ENCODE measurements at places on chromosomes 5 and 9.

GRCh38 chr5:123512611-123513461, 859 bp downstream of the CSNK1G3 start:
- peak; percentile 26 for DNase-seq

DNA sequence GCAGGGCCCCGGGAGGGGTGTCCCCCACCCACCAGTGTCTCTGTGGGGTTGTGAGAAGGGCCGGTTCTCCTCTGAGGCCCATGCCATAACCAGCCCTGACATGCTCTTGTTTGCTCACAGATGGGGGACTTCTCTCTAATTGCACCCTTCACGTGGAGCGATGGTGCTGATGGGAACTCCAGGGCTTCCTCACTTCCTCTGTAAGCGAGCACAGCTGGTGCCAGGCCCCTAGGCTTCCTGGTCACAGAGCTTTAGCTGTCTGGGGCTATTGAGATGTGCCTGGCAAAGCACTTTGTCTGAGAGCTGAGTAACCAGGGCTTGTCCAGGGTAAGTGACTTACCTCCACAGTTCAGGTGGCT, 36.4 kb downstream of the PHF2 start:
- DNase-seq: no peak

- DNase-seq: no peak
Observed at GRCh38 chr5:134132372-134133187, 18.1 kb downstream of the TCF7 start.

DNA sequence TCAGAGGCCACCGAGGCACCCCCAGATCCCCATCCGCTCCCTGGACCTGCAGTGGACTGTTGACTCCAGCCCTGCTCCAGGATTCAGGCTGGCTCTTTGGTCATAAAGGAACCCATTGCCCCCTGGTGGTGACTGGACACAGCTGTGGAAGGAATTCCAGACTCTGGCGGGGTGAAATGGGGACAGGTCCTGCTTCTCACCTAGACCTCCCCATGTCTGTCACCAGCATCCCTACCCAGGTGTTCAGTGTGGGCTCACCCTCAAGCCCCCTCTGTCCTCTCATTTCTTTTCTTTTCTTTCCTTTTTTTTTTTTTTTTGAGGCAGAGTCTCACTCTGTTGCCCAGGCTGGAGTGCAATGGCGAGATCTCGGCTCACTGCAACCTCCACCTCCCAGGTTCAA, 25.5 kb upstream of the STXBP1 start:
- peak; percentile 78 for DNase-seq

GRCh38 chr9:106913276-106913675, 50.3 kb downstream of the ZNF462 start:
- DNase-seq: no peak

DNA sequence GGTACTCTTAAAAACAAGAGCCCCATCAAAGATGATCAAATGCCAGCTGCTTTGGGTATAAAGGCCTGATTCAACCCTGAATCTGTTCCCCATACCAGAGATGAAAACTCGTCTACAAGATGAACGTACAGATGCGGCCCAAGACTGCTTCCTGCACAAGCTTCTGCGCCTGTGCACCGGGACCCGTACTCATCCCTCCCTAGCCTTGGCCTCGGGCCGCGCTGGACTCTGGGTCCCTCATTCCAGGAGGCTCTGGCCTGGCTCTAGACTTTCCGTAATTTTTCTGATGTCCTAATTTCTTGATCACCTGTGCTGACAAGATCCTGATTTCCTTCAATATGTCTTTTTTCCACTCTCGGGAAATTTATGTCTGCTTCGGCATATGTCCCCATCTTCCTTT, 612.3 kb downstream of the BNC2 start:
- DNase-seq: no peak

GRCh38 chr5:83251849-83252248, 174.5 kb downstream of the XRCC4 start:
- DNase-seq: no peak

DNA sequence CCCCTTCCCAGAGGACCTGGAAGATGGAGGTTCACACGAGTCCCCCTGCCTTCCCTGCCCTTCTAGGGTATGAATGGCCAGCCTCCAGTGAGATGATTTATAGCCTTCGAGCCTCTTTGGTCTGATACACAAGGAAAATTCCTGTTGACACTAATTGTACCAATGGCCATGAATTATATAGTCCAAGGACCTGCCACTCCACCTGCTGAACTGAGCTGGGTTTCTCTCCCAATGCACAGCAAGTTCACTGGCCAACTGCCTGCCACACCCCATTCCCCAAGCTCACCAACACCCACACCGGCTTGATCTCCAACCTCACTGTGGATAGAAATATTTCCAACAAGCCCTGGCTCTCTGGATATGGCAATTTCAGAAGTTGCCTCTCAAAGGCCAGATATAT, 9.3 kb upstream of the ADRA1B start:
- no peak for DNase-seq

- peak; percentile 33 for DNase-seq
Observed at GRCh38 chr9:91163773-91164471, 197.8 kb downstream of the AUH start.

GRCh38 chr9:29393064-29393463, 1819.8 kb upstream of the C9orf72 start:
- DNase-seq: no peak

GRCh38 chr9:110877374-110877773, 160.9 kb downstream of the LPAR1 start:
- DNase-seq: no peak

DNA sequence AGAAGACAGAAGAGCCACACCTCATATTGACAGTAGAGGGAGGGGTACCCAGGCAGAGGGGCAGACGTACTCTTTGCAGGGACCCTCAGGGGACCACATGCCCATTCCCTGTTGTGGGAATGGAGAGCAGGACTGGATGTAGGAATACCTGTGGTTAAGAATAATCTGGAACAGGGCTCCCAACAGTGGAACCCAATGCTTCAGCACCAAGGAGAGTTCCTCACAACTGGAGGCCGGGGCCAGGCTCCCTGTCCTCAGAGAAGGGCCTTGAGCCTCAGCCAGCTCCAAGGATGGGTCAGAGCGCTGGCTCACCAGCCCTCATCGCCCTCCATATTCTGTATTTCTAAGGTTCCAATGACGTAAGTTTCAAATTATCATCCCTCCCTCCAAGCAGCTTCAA, 7.4 kb upstream of the SHC3 start:
- no peak for DNase-seq

DNA sequence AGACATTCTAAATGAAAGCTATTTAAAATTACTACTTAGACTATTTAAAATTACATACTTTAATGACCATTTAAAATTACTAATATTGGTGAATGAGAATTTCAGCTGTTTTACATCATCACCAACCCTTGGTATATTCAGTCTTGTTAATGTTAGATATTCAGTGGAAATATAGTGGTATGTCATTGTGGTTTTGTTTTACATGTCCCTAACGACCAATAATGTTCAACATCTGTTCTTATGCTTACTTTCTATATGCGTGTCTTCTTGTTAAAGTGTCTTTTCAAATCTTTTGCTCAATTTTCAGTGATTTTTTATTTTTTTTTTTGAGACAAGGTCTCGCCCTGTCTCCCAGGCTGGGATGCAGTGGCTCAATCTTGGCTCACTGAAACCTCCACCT, 279.3 kb upstream of the TARS1 start:
- DNase-seq: no peak

DNA sequence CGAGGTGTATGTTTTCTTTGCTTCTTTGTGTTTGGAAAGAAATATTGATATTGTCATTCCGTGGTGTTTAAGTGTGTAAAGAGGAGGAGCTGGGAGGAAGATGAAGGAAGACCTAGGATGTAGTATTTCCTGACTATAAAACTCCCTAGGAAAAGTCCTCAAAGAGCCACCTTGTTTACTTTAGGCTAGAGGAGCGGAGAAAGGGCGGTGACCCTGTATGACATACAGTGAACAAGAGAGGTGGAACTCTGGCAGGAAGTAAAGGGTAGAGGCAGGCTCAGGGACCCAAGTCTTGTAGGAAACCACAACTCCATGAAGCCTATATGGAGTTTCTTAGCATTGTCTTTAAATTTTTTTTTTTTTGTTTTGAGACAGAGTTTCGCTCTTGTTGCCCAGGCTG, 303.9 kb downstream of the DOCK8 start:
- DNase-seq: no peak

GRCh38 chr5:53819482-53819881, 259.0 kb downstream of the NDUFS4 start:
- no peak for DNase-seq

DNA sequence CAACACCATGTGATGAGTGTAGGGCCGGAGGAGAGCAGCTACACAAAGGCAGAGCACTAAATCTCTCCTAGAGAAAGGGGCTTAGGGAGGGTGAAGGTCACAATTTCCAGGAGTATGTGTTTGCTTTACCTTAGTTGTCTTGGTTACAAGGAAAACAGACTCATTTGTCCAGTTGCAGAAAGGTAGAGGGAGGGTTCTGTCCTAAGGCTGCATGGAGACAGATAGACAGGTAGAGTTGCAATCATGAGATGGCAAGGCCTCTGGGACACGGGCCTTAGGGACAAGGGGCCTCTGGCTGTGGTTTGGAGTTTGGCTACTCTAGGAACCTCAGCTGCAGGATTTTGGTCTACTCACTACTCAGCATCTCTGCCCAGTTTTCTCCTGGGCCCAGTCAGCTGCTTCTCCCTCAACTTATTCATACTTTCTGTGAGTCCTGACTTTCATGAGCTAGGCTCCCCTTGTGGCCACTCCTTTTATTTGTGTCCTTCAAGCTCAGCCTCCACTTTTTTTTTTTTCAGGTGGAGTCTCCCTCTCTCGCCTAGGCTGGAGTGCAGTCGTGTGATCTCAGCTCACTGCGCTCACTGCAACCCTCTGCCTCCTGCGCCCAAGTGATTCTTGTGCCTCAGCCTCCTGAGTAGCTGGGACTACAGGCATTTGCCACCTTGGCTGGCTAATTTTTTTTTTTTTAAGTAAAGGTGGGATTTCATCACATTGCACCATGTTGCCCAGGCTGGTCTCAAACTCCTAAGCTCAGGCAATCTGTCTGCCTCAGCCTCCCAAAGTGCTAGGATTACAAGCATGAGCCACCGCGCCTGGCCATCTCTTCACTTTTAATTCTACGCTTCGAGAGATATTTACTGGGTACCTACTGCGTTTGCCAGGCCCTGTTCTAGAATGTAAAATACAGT, 76.6 kb downstream of the PTPDC1 start:
- DNase-seq: no peak

- peak; percentile 22 for DNase-seq
Observed at GRCh38 chr9:115093520-115093919, 24.4 kb downstream of the TNC start.
